ENCODE measurements at places on chromosomes 6 and 20. TPM values are rescaled to one million over a fixed set of nuclear protein-coding genes. Genes with fewer than 3 reads are reported as not detected.

REM1 gene
- total RNA-seq, result not detected

HFE gene
- 11.5 TPM for total RNA-seq

GRCh38 chr6:154888421-154889295, 106.5 kb upstream of the TIAM2 start:
- DNase-seq, result no peak

DNA sequence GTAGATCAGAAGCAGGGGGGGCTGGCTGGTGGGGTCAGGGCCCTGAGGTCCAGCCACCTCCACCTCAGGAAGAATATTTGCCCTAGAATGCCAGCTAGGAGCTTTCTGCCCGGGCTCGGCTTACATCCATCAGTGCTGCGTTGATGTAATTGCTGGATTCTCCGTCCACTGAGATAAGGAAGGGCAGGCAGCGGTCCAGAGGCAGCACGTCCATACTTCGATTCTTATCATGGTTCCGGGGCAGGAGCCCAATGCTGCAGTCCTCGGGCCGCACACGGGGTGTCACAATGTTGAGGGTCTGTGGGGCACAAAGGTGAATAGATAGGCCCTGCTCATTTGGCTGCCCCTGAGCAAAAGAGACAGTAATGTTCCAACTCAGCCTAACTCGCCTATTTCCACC, 483.8 kb upstream of the CHD6 start:
- DNase-seq, result no peak

LBP gene
- not detected for total RNA-seq

BPIFB4 gene
- not detected for total RNA-seq

- DNase-seq, result no peak
Measured at GRCh38 chr6:138464085-138464484, 35.2 kb downstream of the NHSL1 start.

DNA sequence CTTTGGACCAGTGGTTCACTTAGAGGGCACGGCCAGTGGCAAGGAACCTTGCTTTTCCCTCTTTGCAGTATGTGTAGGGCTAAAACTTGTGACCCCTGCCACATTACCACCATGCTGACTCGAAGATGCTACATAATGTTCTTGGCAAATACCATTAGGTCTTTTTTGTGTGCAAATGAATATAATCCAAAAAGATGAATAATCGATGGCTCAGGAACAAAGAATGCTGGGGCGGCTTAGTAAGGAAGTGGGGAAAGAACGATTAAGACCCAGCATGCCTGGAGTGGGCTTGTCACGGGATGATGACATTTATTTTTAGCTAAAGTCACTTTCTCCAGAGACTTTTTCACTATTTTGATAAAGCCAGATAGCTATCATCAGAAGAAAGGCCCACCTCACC, 23.1 kb downstream of the CMTR1 start:
- DNase-seq, result no peak

- DNase-seq, result no peak
Measured at GRCh38 chr6:141033101-141033500, 1099.6 kb upstream of the GJE1 start.

GRCh38 chr20:48680650-48681049, 147.1 kb downstream of the PREX1 start:
- no peak for DNase-seq

DNA sequence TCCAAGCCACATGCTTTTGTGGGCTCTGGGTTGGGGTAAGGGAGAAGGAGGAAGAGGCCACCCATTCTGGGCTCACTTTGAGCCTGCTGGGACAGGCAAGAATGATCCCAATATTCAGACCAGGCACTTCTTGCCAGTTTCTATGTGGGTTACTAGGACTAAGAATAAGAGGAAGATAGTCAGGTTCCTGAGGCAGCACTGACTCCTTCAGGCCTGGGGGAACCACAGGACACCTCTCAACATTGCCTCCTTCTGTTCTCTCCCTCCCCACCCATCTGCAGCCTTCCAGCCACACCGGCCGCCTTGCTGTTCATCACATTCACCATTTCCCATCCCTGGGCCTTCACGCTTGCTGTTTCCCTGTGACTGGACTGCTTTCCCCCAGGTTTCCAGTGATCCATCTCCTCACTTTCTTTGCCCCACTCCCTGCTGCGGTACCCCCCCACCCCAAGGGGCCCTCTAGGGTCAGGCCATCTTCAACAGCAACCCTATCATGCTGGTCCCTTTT, 69.2 kb upstream of the SIRPA start:
- DNase-seq, result no peak

Data from A673 (cell line).